Naive thymus-derived CD4-positive, alpha-beta T cell (primary cell): ENCODE measurements at places on chromosomes 13 and 19. TPM values are rescaled to one million over a fixed set of nuclear protein-coding genes. Genes with fewer than 3 reads are reported as not detected.

GRCh38 chr19:7267792-7268704 is 26.2 kb downstream of the INSR start:
- H3K27ac ChIP-seq: no peak overlapping the region
- no peak for DNase-seq
- no peak overlapping the region for H3K4me3 ChIP-seq
- no peaks in the 10 kb centered on the region for H3K27me3 ChIP-seq

- no peaks in the 10 kb centered on the region for H3K36me3 ChIP-seq
- H3K4me3 ChIP-seq: no peak overlapping the region
- H3K4me1 ChIP-seq: no peaks in the 10 kb centered on the region
- H3K27ac ChIP-seq: no peak overlapping the region
Observed at GRCh38 chr19:40674291-40674690, 16.2 kb downstream of the NUMBL start.

- no peak overlapping the region for H3K27ac ChIP-seq
- peak; percentile 47 for DNase-seq
- no peaks in the 10 kb centered on the region for H3K27me3 ChIP-seq
- no peaks in the 10 kb centered on the region for H3K4me1 ChIP-seq
- no peak overlapping the region for H3K4me3 ChIP-seq
Observed at GRCh38 chr13:21638319-21639282, 32.3 kb upstream of the FGF9 start.

DNA sequence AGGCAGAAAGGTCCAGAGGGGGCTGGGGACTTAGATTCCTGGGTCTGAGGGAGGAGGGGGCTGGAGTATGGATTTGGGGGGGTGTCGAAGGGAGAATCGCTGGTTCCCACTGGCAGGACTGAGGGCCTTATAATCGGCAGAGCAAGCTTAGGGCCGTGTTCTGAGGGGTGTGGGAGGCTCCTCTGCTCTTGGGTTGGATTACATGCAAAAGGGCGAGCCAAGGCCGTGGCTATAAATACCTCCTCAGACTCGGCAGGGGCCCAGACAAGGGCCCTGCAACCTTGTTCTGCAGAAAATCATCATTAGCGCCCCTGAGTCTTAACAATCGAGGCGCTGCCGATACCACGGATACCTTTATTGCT is 707 bp upstream of the MAMSTR start:
- H3K27ac ChIP-seq: no peak overlapping the region
- no peaks in the 10 kb centered on the region for H3K36me3 ChIP-seq
- DNase-seq: no peak
- peak overlapping the region; percentile 92 for H3K4me3 ChIP-seq
- H3K4me1 ChIP-seq: peaks cover 13% of the 10 kb centered on the region

DNA sequence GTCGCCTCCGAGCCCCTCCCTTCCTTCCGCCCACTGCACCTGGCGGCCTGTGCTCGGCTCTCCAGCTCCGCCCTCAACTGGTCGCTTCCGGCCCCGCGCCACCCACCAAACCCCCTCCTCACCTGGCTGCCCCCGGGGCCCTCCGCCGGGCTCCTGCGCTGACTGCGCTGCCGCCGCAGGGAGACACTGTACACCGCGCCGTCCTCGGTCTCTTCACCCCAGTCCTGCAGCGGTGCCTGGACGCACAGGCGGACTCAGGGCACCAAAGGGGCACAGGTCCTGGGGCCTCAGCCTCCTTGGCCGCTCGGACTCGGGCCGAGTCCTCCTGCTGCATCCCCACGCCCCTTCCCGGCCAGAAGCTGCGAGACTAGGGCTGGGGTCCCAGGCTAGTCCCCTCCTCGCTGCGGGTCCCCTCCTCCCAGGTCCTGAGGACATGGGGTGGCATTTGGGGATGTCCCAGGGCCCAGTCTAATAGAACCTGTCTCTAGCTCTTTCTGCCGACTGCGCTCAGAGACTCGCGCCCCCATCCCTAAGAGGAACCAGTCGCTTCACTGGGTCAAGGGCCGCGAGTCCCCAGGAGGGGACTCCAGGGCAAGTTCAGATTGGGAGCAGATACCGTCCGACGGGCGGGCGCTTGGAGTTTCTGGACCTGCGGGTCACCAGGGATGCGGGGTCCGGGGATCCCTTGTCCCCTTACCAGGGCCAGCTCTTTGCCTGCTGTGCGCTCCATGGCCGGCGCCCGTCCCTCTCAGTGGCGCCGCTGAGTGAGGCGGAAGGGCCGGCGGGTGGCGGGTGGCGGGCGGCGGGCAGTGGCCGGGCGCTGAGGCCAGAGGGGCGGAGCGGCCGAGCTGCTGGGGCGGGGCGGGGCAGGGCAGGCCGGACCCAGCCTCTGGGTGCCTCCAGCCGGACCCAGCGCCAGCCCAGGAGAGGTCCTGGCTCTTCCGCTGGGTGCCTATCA is at the start of gene RGL3:
RGL3 (minus strand) TSS at position 766 of the 958 bp plus-strand sequence; CDS start at position 730, 36 bp downstream.
- H3K4me1 ChIP-seq: peaks cover 38% of the 10 kb centered on the region
- DNase-seq: no peak
- H3K27ac ChIP-seq: no peak within 1 kb of the TSS
- H3K4me3 ChIP-seq: no peak within 1 kb of the TSS

GRCh38 chr13:51793570-51794271 is 10.2 kb downstream of the DHRS12 start:
- no peak for DNase-seq
- no peaks in the 10 kb centered on the region for H3K4me1 ChIP-seq
- H3K4me3 ChIP-seq: no peak overlapping the region
- no peaks in the 10 kb centered on the region for H3K27me3 ChIP-seq

- H3K27ac ChIP-seq: no peak overlapping the region
- H3K4me3 ChIP-seq: no peak overlapping the region
- no peaks in the 10 kb centered on the region for H3K27me3 ChIP-seq
Observed at GRCh38 chr19:46791944-46792343, 3.5 kb upstream of the SLC1A5 start.

DNA sequence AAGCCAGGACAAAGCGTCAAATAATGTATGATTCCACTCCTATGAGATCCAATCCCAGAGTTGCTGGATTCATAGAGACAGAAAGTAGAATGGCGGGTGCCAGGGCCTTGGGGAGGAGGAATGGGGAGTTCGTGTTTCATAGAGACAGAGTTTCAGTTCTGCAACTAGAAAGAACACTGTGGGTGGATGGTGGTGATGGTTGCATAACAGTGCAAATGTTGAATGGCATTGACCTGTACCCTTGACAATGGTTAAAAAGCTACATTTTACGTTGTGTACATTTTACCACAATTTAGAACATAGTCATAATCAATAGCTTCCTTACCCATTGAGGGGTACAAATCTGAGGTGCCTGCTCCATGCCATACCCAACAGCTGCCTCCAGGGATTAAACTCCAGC is 33.4 kb downstream of the MBD3L2B start:
- no peaks in the 10 kb centered on the region for H3K27me3 ChIP-seq
- no peak overlapping the region for H3K4me3 ChIP-seq
- no peaks in the 10 kb centered on the region for H3K4me1 ChIP-seq
- no peak overlapping the region for H3K27ac ChIP-seq
- H3K36me3 ChIP-seq: no peaks in the 10 kb centered on the region

GRCh38 chr13:20955496-20955895 is 53.0 kb upstream of the XPO4 start:
- H3K36me3 ChIP-seq: no peaks in the 10 kb centered on the region
- no peak overlapping the region for H3K4me3 ChIP-seq
- no peak for DNase-seq
- no peaks in the 10 kb centered on the region for H3K4me1 ChIP-seq
- H3K27ac ChIP-seq: no peak overlapping the region

DNA sequence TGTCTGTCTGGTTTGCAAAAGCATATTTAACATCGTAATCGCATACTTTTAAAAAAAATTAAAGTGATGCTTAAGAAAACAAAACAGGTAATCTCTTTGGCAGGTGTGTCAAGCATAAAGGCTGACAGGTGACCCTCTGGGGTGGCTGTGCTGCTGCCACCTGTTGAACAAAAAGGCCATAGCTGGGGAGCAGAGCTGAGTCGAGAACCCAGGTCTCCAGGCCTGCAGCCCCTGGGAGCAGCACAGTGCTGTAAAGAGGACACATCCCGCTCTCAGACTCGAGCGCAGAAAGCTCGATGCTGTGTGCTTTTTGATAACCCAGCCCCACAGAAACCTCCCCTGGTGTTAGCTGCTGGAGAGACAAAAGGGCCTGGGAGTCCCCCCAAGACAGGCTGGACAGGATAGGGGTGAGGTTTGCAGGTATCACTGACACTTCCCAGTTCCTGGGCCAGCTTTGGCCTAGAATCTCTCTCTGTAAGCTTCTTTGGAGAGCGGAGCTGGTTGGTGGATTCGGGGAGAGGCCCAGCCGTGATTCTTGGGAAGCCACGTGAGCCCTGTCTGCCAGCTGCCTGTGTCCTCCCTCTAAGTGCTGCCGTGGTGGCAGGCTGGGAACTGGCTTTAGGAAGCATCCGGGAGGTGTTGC is 66.9 kb downstream of the C13orf42 start:
- H3K4me1 ChIP-seq: no peaks in the 10 kb centered on the region
- no peaks in the 10 kb centered on the region for H3K27me3 ChIP-seq
- no peak for DNase-seq
- H3K4me3 ChIP-seq: no peak overlapping the region

- DNase-seq: no peak
- no peaks in the 10 kb centered on the region for H3K27me3 ChIP-seq
- no peak overlapping the region for H3K27ac ChIP-seq
- no peaks in the 10 kb centered on the region for H3K36me3 ChIP-seq
- H3K4me1 ChIP-seq: no peaks in the 10 kb centered on the region
Observed at GRCh38 chr13:40197049-40197448, 469.4 kb downstream of the FOXO1 start.

- H3K27me3 ChIP-seq: no peaks in the 10 kb centered on the region
- no peak overlapping the region for H3K4me3 ChIP-seq
- H3K4me1 ChIP-seq: no peaks in the 10 kb centered on the region
Observed at GRCh38 chr19:23075031-23075733, 41.6 kb upstream of the ZNF730 start.

- peak overlapping the region; percentile 85 for H3K27ac ChIP-seq
- H3K36me3 ChIP-seq: no peaks in the 10 kb centered on the region
- DNase-seq: no peak
- no peak overlapping the region for H3K4me3 ChIP-seq
Observed at GRCh38 chr19:18108897-18109296, 11.3 kb downstream of the MAST3 start.

GRCh38 chr19:44912854-44913253 is 1.6 kb upstream of the APOC1 start:
- no peak overlapping the region for H3K27ac ChIP-seq
- DNase-seq: no peak
- no peaks in the 10 kb centered on the region for H3K4me1 ChIP-seq
- no peaks in the 10 kb centered on the region for H3K36me3 ChIP-seq
- no peaks in the 10 kb centered on the region for H3K27me3 ChIP-seq

GRCh38 chr19:8607386-8607785 is 3.1 kb downstream of the ADAMTS10 start:
- no peak for DNase-seq
- H3K27ac ChIP-seq: no peak overlapping the region
- H3K4me1 ChIP-seq: peaks cover 18% of the 10 kb centered on the region
- no peaks in the 10 kb centered on the region for H3K27me3 ChIP-seq
- no peaks in the 10 kb centered on the region for H3K36me3 ChIP-seq
- H3K4me3 ChIP-seq: no peak overlapping the region

GRCh38 chr19:41399091-41399490 is 1.5 kb downstream of the BCKDHA start:
- peak overlapping the region; percentile 89 for H3K27ac ChIP-seq
- no peak overlapping the region for H3K4me3 ChIP-seq
- DNase-seq: no peak
- no peaks in the 10 kb centered on the region for H3K36me3 ChIP-seq
- H3K27me3 ChIP-seq: no peaks in the 10 kb centered on the region

DNA sequence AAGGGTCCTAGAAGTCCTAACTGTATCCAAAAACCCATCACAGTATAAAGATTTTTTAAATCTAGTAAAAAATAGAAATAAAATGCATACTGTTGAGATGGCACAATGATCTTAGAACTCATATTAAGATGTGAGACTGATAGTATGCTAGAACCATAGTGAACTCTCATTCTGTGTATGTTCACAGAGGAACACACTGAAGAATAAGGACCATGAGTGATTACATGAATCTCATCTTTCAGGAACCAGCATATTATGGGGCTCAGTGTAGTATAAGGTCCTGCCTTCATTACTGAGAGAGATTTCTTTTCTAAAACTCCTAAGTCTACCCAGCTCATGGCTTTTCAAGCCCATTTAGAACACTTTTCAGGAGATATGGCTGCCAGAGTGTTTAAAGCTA is 59.8 kb upstream of the RFC3 start:
- no peak overlapping the region for H3K4me3 ChIP-seq
- H3K4me1 ChIP-seq: no peaks in the 10 kb centered on the region
- no peaks in the 10 kb centered on the region for H3K36me3 ChIP-seq
- no peaks in the 10 kb centered on the region for H3K27me3 ChIP-seq

- no peak for DNase-seq
- H3K36me3 ChIP-seq: no peaks in the 10 kb centered on the region
- no peak overlapping the region for H3K4me3 ChIP-seq
- no peaks in the 10 kb centered on the region for H3K4me1 ChIP-seq
Observed at GRCh38 chr13:78426183-78426582, 177.2 kb downstream of the POU4F1 start.

- H3K27me3 ChIP-seq: no peaks in the 10 kb centered on the region
- no peak overlapping the region for H3K4me3 ChIP-seq
- peak overlapping the region; percentile 61 for H3K27ac ChIP-seq
- H3K4me1 ChIP-seq: no peaks in the 10 kb centered on the region
- DNase-seq: no peak
- no peaks in the 10 kb centered on the region for H3K36me3 ChIP-seq
Observed at GRCh38 chr19:5132206-5132560, 163.3 kb downstream of the KDM4B start.

DNA sequence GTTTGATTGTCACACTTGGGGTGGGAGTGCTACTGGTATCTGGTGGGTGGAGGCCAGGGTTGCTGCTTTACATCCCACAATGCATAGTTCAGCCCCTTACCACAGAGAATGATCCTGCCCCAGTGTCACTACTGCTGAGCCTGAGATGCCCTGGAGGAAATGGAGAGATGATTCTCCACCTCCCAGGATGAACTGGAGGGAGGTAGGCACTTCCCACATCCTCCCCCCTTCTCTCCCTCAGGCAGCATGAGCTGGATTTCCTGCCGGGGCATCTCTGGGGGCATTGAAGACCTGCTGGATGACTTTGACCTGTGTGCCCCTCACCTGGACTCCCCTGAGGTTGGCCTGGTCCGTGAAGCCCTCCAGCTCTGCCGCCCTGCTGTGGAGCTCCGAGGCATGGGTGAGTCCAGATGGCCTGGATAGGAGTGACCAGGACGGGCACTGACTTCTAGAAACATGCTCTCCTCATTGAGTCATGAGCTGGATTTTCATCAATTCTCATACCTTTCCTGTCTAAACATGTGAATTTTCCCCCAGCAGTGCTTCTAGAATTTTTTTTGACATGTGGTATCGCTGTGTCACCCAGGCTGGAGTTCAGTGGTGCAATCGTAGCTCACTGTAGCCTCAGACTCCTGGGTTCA is 45.3 kb downstream of the NWD1 start:
- H3K4me3 ChIP-seq: no peak overlapping the region
- no peaks in the 10 kb centered on the region for H3K27me3 ChIP-seq
- H3K27ac ChIP-seq: no peak overlapping the region
- H3K4me1 ChIP-seq: no peaks in the 10 kb centered on the region
- no peak for DNase-seq

IZUMO2 gene
- not detected for polyA plus RNA-seq

RNF17 gene
- polyA plus RNA-seq: 0.45 TPM

ZNF729 gene
- polyA plus RNA-seq: not detected

PTGIR gene
- 5.1 TPM for polyA plus RNA-seq

FGF14 gene
- not detected for polyA plus RNA-seq

ZIK1 gene
- 8.7 TPM for polyA plus RNA-seq

ZNF541 gene
- polyA plus RNA-seq: 0.58 TPM

PCDH20 gene
- polyA plus RNA-seq: not detected
